NCI-H69 (cell line): ENCODE measurements at places on chromosomes 13 and 19.

GRCh38 chr13:78306519-78307206, 296.7 kb downstream of the POU4F1 start:
- no peak for DNase-seq

GRCh38 chr13:66887088-66887487, 343.0 kb downstream of the PCDH9 start:
- peak; percentile 86 for DNase-seq

DNA sequence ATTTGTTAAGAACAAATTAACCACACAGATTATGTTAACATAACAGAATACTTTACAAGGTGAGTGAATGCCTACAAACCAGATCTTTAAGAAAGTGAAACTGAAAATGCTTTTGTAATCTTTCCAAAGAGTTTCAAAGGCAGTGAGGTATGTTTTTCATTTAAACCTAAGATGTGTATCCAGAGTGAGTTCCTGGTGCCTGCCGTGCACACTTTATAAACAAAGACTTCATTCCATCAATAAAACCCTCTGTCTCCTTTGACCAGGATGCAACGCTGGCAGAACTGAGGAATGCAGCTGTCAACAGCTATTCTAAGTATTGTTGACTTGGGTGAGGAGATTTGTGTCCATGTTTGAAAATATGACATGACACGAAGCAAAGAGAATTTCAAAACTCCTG, 344.6 kb downstream of the DNAJC15 start:
- no peak for DNase-seq

DNA sequence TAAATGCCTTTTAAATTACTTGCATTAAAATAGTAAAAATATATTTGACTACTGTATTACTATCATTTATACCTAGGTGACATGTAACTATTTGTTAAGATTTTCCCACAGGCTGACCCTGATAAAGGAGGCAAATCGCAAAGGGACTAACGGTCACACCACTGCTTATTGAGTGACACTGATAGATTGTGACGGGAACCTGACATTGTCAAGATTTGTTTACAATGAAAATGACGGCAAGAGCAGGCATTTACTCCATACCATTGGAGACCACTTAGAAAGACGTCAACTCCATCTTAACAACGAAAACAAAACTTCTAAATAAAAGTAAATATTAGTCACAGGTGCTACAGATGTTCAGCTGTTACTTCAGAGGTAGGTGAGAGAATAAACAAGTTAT, 289.0 kb downstream of the DACH1 start:
- no peak for DNase-seq

- no peak for DNase-seq
These were observed 10.9 kb downstream of the SLC46A3 start for GRCh38 chr13:28707629-28708427.

DNA sequence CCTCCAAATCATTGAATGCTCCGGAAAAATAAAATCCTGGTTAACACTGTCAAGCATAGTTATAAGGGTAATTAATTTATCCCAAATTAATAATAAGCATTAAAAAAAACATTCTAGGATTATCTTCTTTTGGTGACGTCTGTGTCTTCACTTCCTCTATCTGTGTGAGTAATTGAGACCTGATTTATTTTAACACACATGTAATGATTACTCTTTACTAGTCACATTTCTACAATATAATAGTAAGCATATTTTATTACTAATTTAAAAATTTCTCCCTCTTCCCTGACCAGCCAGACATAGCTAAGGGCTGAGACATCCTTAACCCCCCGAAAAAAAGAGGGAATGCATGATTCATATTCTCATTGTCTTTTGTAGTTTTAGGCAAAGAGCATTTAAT, 2.3 kb downstream of the FNDC3A start:
- no peak for DNase-seq

DNA sequence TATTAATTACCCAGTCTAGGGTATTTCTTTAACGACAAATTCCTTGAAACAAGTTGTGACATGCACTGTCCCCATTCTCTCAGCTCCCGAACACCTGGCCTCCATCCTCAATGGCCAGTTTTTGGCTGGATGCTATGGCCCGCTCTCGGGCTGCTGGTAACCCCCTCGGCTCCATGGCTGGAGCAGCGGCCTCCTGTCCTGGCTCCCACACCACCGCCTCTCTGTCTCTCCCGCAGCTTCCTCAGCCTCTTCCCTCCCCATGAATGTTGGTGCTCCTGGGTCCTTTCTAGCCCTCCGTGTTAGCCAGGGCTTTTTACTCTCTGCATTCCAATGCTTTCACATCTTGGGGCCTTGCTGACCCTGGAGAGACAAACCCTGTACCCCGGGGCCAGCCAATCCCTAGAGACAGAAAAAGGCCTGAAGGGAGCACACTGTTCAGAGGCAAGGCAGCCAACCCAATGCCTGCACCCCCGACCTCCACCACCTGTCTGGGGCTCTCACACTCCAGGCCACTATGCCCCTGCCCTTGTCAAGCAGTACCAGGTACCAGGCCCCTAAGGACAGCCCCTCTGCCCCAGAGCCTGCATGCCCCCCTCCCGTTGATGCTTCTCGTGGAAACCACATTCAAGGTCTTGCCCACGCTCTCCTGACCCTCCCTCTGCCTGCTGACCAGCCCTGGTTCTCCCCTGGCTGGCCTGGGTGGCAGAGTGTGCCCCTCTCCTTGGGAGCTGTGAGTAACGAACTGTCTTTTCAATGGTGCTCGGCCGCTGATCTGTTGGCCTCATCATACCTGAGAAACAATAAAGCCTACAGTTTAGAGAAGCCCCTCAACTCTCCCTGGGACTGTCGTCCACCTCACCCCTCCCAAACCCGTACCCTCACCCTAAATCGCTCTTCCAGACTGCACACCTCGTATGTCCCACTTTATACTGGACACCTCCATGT, 86.9 kb upstream of the GPR183 start:
- no peak for DNase-seq

GRCh38 chr19:49335071-49335783, at the start of gene CD37:
Gene CD37, plus strand, starts transcription at chr19:49335406. Its CDS starts 135 bp downstream, at chr19:49335541.
- DNase-seq = no peak

DNA sequence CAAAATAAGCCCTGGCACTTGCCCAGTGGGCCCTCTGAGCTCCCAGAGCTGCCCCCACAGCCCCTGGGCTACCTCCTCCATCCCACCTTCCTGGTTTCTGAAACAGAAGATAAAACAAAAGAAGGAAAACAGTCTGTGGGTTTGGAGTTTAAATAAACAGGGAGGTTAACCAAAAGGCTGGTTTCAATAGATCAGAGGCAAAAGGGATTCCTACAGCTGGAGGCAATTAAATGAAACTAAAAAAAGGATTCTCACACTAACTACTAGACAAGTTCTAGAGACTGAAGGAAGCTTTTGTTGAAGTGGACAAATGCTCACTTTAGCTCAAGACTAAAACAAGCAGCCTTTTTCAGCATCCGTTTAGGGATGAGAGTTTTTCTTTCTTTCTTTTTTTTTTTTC, 569.8 kb downstream of the FGF9 start:
- DNase-seq = no peak

DNA sequence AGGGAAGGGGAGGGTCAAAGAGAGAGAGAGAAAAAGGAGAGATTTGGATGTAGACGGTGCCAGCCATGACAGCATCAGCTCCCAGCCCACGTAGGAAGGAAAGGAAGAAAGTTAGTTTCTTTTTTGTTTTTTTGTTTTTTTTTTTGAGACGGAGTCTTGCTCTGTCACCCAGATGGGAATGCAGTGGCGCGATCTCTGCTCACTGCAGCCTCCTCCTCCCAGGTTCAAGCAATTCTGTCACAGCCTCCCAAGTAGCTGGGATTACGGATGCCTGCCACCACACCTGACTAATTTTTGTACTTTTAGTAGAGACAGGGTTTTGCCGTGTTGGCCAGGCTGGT, 27.6 kb downstream of the ELL start:
- DNase-seq = no peak

DNA sequence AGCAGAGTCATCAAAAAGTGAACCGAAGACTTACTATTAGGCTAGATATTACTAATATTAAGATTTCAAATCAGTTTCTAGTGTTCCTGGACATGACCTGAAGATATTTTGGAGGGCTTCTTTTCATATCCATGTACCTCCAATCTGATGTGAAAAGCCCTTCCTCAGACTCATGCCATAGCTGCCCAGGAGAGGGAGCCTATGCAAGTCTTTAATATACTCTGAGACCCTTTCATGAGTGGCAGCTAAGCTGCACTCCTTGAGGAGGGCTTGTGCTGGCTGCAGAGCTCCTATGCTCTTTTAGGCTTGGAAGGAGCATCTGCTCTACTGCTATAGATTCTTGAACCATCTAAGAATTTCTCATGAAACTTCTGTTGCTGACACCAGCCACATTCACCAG, 715.3 kb downstream of the OLFM4 start:
- peak; percentile 3 for DNase-seq

GRCh38 chr13:44578067-44578400, 1.9 kb upstream of the TSC22D1 start:
- DNase-seq = peak; percentile 87

- peak; percentile 57 for DNase-seq
These were observed 717 bp downstream of the SPRYD7 start for GRCh38 chr13:49935171-49936074.

GRCh38 chr13:109599901-109600657, 186.3 kb downstream of the IRS2 start:
- no peak for DNase-seq

DNA sequence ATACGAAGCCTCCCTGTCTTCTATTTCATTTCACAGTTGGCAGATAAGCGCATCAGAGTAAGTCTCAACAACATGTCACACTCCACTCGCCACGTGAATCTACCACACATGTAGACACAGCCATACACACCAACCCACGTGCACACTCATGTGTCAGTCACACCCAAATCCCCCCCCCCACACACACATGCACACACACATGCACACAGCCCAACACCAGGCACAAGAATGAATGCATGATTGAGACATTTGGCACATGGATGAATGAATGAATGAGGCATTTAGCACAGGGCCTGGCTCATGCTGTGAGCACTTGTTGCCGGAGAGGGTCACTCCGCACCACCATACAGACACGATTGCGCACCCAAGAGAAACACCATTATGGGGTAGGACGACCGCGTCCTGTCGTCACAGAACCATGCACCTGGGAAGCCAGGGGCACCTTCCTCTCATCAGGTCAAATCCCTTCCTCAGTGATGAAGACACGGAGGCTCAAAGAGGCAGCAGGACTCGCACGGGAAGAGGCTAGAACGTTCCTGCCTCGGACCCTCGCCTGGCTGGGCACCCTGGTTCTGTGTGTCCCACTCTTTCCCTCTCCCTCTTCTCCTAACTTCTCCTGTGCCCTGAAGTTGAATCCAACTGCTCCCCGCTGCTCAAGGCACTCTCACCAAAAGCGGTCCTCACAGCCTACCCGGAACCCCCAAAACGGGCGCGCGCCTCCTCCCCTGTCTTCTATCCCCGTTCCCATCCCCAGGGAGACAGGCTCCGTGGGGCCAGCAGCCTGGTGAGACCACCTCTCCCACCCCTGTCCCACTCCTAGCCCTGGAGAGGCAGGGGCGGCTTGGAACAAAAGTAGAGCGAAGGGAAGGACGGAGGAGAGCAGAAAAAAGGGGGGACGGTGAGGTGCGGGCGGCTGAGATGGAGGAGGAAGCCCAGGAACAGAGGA, 1.3 kb downstream of the MEIS3 start:
- DNase-seq = peak; percentile 21

DNA sequence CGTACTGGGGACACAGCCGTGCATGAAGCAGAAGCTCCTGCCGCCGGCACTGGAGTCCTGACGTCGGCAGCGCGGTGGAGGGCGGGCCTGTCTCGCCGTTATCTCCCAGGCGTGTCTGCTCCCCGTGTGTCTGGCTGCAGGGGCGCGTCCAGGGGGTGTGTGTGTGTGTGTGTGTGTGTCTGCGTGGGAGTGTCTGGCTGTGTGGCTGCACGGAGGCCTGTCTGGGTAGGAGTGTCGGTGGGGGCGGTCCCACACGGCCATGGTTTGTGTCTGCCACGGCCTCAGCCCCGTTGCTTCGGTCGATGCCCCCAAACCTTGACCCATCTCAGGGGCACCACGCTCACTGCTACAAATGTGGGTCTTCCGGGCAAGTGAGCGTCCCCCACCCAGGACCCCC, 18.3 kb downstream of the ARID3A start:
- DNase-seq = peak; percentile 53

DNA sequence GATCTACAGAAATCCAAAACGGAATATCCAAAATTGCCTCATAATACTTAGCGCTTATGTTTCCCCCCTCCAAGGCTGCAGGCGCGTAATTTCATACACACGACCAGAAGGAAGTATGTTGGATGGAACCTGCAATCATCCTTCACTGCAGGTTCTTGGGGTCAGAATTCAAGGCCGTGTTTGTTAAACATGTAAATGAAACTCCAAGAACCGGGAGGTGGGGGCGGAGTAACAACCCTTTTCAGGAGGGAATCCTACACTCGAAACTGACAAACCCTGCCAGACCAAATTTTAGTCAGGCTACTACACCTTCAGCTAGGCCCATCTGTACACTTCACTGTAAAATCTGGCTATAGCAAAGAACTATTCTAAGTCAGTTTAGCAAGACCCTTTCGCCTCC, 1.3 kb downstream of the ZNF607 start:
- DNase-seq = peak; percentile 41

DNA sequence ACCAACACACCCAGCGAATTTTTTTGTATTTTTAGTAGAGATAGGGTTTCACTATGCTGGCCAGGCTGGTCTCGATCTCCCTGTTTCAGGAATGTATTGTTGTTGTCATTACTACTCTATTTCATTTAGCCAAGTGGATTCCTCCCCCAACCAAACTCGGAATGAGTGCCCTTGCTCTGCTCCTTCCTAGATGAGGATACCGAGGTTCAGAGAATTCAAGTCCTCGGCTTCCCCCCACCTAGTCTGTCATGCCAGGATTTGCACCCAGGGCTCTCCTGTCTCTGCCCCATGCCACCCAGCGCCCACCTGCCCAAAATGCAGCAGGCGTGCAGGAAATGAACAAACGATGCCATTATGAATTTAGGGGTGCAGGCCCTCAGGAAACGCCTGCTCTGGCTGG, 3.5 kb upstream of the SPACA4 start:
- no peak for DNase-seq

GRCh38 chr13:109744512-109745051, 41.8 kb downstream of the IRS2 start:
- DNase-seq = peak; percentile 30

DNA sequence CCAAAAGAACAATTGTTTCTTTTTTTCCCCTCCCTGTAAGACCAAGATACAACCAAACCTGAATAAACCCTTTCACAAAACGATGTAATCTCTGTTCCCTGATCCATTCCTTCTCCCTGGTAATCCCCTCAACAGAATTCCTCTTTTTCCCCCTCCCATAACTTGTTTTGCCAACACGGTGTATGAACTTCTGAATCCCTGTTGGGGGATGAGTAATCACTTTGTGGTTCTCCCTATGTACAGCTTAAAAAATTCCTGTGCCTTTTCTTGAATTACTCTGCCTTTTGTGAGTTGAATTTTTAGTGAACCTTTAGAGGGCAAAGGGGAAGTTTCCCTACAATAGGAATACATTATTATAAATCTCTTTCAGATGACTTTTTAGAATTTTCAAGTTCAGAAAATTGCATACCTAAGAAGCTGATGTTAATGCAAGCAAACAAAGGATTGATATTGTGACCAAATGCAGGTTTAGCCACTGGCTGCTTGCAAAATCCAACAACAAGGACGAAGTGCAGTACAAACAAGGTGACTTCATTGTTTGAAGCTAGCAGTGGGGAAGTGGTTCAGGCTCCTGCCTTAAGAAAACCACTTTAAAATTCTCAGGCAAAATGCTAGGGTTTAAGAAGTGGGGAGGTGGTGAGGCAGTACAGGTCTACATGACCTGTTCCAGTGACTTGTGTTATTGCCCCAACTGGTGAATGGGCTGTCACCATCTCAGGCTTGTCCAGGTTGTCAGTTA, 15.0 kb upstream of the EPSTI1 start:
- no peak for DNase-seq

- DNase-seq = no peak
These were observed 187.0 kb downstream of the MYO16 start for GRCh38 chr13:108816375-108816774.
